ENCODE measurements at places on chromosomes 5 and 9.

- DNase-seq: no peak
Measured at GRCh38 chr5:68548959-68549676, 333.6 kb downstream of the PIK3R1 start.

- no peak for DNase-seq
Measured at GRCh38 chr5:128455841-128456361, 82.1 kb downstream of the FBN2 start.

DNA sequence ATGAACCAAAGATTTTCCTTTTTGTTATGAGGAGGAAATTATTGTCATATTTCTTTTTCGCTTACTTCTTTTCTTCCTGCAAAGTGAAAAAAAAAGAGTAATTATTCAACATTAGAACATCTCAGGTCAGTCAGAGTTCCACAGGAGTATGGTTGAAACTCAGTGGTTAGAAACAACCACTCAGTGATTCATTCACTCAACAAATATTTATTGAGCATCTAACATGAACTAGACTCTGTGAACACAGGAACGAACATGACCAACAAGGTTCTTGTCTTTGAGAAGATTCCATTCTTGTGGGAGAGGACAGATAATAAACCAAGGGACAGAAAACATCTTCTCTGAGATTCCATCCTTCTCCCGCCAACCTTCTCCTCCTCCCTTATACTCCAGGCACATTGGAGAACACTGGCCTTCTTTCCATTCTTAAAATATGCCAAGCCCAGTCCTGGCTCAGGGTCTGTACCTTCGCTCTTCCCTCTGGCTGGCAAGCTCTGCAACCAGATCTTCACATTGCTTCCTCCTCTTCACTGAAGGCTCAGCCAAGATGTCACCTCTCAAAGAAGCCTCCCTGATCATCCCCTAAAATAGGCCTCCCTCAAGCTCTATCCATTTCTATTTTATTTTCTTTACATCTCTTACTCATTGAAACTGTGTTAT is 6.8 kb upstream of the GRAMD2B start:
- no peak for DNase-seq

- no peak for DNase-seq
Measured at GRCh38 chr5:179930788-179931473, 23.2 kb upstream of the TBC1D9B start.

DNA sequence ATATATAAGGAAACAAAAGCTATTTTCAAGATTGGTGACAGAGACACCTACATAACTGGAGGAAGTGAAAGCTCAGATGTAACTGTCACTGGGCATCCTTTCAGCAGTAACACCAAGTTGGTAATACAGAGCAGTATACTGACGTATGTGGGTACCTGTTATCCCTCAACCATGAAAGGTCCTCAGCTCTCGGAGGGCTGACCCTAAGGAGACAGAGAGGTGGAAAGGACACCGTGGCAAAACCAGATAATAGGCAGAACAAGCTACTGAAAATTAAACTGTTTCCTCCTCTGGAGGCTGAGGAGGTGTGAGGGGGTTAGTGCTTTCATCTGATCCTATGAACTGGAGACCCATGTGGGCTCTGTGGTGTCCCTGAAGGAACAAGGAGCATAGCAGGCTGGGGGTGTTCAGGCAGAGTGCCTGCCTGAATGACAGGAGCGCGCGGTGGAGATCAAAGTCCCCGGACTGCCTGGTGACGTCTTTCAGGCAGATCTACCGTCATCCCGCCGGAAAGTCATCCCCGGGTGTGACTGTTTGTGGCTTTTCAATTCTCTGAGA is 130.2 kb upstream of the FSTL4 start:
- no peak for DNase-seq

DNA sequence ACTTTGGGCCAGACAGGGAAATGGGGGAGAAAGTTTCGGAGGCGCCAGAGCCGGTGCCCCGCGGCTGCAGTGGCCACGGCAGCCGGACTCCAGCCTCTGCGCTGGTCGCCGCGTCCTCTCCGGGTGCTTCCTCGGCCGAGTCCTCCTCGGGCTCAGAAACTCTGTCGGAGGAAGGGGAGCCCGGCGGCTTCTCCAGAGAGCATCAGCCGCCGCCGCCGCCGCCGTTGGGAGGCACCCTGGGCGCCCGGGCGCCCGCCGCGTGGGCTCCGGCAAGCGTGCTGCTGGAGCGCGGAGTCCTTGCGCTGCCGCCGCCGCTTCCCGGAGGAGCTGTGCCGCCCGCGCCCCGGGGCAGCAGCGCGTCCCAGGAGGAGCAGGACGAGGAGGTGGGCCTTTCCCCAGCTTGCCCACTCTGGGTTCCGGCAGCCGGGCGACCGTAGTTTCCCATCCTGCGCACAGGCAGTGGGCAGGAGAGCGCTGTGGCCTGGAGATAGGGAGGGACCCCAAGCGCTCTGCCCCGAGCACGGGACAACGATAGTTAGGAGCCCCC is 516 bp downstream of the MAST4 start:
- DNase-seq: no peak

DNA sequence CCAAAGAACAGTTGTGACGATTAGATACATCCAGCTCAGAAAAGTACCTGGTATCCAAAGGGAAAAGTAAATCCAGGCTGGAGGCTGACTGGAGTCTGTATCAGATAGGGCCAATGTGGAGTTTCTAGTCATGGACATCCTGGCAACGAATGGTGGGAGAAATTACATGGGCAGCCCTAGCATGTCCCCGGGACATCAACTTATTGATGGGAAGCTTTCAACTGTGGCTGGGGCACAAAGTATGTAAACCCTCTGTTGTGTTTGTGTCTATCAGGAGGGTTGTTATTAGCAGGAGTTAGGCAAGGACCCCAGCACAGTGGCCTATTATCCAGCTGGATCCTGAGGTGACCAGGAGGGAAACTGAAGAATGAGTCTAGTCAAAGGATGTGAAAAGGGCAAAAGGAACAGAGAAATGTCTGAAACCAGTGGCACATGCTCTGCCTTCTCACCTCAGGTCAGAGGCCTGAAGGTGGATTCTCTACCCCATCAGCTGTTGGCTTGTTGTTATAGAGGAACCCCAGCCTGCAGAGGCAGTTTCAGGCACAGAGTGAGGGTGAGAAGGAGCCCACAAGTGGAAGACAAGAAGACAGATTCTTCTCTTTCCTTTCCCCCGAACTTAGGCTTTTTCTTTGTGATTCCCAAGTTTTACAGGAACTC is 19.9 kb downstream of the IFNW1 start:
- no peak for DNase-seq

DNA sequence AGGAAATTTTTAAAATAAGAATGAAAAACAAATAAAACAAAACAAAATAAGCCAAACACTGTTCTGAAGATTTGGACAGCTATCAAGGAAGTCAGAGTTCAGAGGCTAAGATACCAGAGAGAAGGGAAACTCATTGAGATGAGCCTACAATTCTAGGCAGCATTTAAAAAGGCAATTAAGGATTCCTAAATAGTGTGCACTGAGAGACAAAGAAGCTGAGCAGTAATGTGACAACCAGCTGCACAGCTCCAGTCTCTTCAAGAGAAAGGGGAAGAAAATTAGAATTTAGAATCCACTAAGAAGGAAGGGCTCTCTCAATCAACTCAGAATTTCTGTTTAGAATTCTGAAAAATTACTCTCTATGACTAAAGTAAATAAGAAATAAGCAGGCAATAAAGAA is 246.7 kb upstream of the COX7C start:
- no peak for DNase-seq

- DNase-seq: no peak
Measured at GRCh38 chr5:1668141-1668721, 131.4 kb downstream of the MRPL36 start.

- no peak for DNase-seq
Measured at GRCh38 chr5:67361932-67362729, 165.5 kb upstream of the CD180 start.

DNA sequence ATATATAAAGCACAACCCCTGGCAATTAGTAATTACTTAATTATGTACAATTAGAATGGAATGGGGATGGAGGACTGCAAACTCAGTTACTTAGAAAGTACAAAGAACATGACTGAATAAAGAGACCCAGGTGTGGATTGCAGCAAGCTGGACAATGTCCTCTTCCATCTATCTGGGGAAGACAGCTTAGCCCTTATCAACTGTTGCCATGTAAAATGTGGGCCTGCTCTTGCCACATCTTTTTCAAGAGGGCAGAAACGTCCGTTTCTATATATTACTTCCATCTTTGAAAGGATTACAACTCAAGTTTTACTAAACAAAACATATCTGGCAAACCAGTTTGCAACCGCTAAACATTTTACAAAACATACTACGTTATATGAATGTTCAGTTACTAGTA is 26.2 kb downstream of the GOLPH3 start:
- no peak for DNase-seq

- DNase-seq: no peak
Measured at GRCh38 chr9:21615446-21615845, 133.3 kb upstream of the IFNE start.

Data from CD14-positive monocyte (primary cell).